ENCODE measurements at places on chromosomes 13 and 19.

- DNase-seq = no peak
Measured at GRCh38 chr13:59519819-59520218, 643.9 kb downstream of the DIAPH3 start.

GRCh38 chr13:27334774-27335435 is 64.3 kb downstream of the RASL11A start:
- DNase-seq = no peak

- no peak for DNase-seq
Measured at GRCh38 chr13:106656186-106656585, 88.2 kb upstream of the ARGLU1 start.

- no peak for DNase-seq
Measured at GRCh38 chr13:103039183-103039582, 27.0 kb downstream of the SLC10A2 start.

- no peak for DNase-seq
Measured at GRCh38 chr13:83796364-83796763, 85.9 kb downstream of the SLITRK1 start.

- DNase-seq = no peak
Measured at GRCh38 chr13:74986609-74987008, 495.4 kb downstream of the TBC1D4 start.

GRCh38 chr19:53463263-53463662 is 4.3 kb upstream of the ZNF813 start:
- no peak for DNase-seq

DNA sequence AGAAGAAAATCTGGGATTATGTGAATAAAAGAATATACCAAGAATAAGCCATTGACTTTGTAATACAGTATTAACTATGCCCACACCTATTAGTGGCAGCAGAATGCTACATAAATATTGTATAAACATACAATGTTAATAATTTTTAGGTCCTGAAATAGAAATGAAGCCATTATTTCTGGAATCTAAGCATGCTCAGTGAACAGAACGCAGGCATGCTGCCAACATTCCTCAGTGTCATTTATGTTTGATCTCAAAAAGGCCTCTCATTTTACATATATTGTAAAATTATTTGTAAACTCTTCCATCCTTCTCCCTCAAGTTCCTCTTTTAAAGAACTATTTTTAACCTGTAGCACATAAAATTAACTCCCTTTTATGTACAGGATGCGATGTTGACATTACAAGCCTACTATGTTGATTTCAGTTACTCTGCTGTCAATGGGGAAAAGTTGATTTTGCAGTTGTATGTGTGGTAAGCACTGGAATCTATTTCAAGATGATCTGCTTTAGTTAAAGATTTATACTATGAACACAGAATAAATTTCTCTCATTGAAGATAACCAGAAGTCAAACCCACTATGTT is 118.8 kb downstream of the VWA8 start:
- DNase-seq = no peak

DNA sequence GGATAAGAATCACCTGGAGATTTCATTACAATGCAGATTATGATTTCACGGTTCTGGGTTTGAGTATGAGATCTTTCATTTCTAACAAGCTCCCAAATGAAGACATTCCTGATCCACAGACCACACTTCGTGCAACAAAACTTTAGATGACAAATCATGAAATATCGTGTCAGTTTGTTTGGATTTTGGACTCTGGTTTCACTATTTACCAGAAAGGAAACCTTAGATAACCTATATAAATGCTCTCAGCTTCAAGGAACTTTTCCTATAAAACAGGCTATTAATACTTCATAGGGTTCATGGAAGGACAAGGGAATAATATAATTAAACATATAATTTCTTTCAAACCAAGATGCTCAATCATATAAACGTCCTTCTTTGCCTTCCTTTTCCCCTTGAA is 930.5 kb upstream of the SLC10A2 start:
- no peak for DNase-seq

GRCh38 chr13:59658027-59658737 is 505.5 kb downstream of the DIAPH3 start:
- DNase-seq = no peak

- DNase-seq = no peak
Measured at GRCh38 chr19:8307400-8307964, 676 bp downstream of the CD320 start.

DNA sequence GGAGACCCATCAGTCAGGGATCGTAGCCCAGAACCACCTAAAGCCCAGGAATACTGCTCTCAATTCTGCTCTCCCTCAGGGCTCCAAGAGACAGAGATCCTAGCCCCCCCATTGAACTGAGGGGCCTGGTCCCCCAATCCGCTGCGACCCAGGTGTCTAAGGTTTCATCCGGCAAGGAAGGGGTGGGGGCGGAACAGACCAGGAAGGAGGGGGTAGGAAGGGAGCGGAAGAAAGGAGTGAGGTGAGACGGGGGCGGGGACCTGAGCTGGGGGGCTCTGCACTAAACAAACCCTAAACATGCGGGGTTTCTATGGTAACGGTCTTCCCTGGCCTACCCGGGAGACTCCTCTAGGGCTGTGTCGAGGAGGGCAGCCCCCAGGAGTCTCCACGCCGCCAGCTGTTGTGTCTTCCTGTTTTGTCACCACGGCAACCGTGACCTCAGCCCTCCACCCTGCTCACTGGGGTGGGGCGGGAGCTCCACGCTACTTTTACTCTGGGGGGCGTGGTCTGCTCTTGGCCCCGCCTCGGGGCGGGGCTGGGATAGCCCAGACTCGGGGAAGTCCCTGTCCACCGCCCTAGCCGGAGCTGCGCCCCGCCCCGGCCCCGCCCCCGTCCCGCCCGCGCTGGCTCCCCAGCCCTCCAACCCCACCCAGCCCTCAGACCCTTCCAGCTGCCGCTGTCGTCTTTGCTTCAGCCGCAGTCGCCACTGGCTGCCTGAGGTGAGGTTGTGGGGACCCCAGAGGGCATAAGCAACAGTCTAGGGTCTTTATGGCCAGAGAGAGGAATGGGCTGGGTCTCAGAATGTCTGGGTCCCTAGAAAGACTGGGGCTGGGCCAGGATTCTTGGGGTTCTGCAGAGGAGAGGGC is at the start of gene MYADM:
Gene MYADM, plus strand, starts transcription at position 659 of the 866 bp plus-strand sequence. CDS start 5,647 bp downstream, outside the sequence.
- peak; percentile 95 for DNase-seq

DNA sequence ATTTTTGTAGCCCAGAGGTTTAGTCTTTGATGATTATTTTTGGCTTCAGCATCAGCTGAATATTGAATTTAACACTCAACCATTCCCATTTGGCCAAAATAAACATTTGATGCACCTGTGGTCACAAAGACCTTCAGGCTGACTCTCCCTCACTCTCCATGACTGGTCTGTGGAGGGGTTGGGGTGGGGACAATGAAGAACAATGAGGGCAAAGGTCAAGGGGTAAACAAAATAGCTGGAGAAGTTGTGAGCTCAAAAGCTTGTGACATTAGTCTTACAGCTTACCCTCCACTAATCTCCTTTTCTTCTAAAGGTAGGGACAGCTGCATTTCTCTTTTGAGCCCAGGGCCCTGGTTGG is 86.9 kb downstream of the SLC15A1 start:
- no peak for DNase-seq

DNA sequence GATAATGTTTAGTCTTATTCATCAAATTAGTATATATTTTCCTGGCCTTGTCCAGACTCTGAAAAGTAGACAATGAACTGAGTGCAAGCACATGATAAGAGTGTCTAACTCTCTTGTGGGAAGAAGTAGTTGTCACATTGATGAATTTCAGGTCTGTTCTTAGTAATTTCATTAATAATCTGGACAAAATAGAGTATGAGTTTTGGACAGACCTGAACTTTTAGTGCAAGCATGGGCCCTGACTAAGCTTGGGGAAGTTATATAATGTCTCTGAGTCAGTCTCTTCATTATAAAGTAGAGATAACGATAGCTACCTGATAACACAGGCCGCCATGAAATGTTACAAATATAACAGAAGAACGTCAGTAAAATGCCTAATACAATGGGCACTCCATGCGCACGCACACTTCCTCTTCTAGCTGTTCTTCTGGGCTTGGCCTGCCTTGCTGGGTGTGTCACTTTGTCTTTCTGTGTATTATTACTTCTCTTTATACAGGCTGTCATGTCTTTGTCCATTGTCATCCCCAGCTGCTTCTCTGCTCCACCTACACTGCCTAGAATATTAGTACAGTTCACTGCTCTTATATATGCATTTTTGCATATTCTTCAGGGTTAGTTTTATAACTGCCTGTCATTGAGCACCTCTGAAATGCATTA is 129.1 kb upstream of the HTR2A start:
- DNase-seq = no peak

DNA sequence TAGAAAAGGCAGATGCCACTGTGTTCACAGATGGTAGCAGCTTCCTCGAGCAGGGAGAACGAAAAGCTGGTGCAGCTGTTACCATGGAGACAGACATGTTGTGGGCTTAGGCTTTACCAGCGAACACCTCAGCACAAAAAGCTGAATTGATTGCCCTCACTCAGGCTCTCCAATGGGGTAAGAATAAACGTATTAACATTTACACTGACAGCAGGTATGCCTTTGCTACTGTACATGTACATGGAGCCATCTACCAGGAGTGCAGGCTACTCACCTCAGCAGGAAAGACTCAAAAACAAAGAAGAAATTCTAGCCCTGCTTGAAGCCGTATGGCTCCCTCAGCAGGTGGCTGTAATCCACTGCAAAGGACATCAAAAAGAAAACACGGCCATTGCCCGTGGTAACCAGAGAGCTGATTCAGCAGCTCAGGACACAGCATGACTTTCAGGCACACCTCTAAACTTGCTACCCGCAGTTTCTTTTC is 197.7 kb downstream of the ZNF737 start:
- DNase-seq = peak; percentile 21

GRCh38 chr13:46951516-46951915 is 54.7 kb upstream of the HTR2A start:
- DNase-seq = no peak

DNA sequence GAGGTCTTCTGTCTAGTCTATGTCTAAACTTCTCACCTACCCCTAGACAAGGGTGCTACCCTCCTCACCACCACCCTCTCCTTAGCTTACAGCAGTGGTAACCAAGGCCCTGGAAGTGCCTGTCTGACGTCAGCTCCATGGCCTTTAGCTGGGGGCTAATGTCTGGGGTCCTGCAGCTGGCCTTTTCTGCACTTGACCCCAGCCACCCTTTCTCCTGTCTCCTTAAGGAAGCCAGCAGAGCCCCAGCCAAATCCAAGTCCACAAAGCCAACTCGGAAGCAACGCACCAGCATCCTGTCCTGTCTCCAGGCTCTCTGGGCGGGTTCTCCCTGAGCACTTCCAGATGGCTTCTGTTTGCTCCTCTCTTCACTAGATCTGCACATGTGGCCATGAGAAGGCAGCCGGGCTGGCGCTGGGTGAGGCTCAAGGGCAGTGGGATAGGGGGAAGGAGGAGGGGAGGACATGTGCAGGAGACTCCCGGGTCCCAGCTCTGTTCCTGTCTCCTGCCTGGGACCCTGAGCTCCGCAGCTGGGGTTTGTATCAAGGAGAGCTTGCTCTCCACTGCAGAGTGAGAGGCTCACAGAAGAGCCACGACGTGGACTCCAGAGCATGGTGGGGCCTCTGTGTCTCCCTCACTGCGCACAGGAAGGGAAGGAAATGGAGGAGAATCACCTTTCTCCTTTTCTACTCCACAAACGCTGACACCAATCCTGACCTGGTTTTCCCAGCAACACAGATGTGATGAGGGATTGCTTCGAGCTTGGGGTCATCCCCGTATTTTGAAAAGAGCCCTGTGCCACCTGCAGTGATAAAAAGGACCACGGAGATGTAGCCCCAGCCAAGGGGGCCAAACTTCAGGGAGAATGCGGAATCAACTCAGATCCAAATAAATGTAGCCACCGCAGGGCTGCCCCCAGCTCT is 204.2 kb downstream of the USP12 start:
- DNase-seq = no peak

- peak; percentile 64 for DNase-seq
Measured at GRCh38 chr19:30719189-30719998, 347.2 kb downstream of the ZNF536 start.

- no peak for DNase-seq
Measured at GRCh38 chr13:78437781-78438180, 165.6 kb downstream of the POU4F1 start.

GRCh38 chr19:4019578-4019977 is 12.0 kb downstream of the PIAS4 start:
- peak; percentile 39 for DNase-seq

DNA sequence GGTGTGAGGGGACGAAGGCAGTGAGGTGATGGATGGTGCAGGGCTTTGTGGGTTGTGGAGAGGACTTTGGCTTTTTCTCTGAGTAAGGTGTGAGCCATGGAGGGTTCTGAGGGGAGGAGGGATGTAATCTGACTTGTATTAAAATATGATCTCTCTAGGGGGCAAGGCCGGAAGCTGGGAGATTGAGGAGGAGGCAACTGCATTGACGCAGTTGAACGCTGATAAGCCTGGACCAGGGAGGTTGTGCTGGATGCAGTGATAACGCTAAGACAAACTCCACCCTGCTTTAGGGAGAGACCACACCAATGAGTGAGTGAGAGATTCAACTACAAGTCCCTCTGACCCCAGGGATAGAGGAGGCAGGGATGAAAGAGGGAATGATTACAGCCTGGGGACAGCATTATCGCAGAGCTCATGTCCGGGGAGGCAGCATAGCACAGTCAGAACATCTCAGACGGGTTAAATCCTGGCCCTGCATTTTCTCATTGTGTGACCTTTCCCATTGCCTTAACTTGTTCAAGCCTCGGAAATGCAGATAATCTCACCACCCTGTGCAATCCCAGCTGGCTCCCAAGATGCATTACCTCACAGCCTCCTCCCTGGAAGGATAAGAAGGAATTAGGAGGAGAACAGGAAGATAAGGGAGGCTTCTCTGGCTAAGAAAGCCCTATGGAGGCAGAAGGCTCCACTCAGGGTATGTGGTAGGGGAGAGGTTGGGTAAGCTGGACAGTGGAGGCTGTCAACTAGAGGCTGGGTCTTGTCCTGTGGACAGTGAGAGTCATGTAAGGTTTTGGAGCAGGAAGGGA is 124.2 kb downstream of the CACNA1A start:
- no peak for DNase-seq

GRCh38 chr13:109764470-109765291 is 21.7 kb downstream of the IRS2 start:
- DNase-seq = no peak

GRCh38 chr19:35098413-35099049 is 17.1 kb upstream of the FXYD3 start:
- DNase-seq = peak; percentile 51

GRCh38 chr13:43529796-43530195 is 257.0 kb downstream of the ENOX1 start:
- no peak for DNase-seq

DNA sequence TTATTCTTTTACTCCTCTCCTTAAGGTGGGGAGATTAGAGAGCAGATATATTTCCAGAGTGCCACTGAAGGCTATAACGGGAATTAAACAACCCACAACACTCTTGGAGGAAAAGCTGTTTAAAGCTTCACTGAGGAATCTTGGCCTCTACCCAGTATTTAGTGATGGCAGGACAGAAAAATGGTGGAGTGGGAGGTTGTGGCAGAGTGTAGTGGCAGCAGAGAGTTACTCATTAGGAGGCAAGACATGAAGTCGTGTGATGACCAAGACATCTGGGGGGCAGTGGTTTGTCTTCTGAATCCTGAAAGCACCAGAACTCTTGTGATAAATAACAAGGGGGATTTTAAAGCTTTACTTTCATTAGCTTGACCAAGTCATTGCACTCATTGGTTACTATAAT is 563.5 kb upstream of the SLITRK5 start:
- no peak for DNase-seq
